Progenitor cell of endocrine pancreas (in vitro differentiated cells): ENCODE measurements at places on chromosomes 12 and 14.

DNA sequence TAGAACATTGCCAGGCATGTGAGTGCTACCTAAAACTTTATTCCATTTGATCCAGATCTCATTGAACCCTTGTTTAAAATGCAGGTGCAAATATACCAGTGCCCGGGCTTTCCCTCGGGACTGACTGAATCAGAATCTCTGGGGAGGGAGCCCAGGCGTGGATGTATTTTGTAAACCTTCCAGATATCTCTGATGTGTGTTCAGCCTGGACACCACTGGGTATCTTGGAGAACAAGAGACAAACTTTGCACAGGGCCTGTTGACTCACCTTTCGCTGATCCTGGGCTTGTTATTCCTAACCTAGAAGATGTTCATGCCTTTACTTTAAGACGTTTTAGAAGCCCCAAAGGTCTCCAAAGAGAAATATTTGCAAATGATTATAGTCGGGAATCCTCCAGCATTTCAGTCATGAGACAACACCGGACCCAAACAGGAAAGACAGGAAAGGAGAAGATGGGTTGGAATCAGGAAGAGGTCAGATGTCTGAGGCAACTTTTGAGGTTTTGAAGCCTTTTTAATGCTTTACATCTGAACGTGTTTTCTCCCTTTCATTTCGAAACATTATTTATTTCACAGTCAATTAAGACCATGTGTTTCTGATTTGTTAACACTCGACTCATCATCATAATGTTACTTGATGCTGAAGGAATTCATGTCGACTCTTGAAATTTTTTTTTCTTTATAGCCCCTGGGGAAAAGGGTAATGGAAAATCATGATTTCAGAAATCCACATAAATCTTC lies 118.6 kb downstream of the PLXNC1 start:
- DNase-seq, result no peak

DNA sequence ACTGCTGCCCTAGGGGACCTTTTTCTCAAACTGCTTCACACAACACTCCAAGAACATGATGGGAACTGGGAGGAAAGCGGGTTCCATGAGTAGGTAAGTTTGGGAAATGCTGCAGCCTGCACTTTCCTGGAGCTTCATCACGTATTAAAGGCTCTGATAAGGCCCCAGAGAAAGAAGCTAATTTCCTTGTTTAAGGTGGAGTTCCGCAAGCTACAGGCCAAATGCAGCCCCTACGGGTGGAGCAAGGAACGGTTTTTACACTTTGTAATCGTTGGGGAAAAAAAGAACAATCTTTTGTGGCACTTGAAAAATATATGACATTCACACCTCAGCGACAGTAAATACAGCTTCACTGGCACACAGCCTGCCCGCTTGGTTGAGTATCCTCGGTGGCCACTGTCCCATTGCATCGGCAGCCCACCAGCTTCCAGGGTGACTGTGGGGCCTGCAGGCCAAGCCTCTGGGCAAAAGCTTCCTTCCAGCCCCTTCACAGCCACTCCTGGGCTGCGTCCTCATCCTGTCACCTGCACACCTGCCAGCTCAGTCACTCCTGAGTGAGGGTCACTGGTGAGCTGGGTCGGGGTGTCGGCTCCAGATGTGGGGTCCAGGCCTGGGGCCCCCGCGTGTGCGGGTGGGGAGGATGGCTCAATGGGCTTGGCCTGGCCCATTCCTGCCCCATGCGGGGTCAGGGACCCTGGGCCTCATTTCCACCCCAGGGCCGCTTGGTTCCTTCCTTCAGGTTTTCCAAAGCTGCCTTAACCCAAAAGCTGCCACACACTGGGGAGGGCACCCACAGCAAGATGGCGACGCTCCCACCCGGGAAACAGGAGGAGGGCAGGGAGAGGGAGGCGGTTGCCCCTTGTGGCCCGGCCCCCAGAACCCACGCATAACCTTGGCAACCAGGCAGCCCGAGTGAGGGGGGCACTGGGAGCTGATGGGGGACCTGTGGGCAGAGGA lies 2.4 kb downstream of the AMN start:
- no peak for DNase-seq

- DNase-seq, result no peak
Measured at GRCh38 chr14:45133683-45134050, 614 bp downstream of the FKBP3 start.

- DNase-seq, result no peak
Measured at GRCh38 chr12:46082490-46083200, 92.3 kb upstream of the SCAF11 start.

GRCh38 chr14:100762901-100763300 lies 36.2 kb downstream of the DLK1 start:
- no peak for DNase-seq

DNA sequence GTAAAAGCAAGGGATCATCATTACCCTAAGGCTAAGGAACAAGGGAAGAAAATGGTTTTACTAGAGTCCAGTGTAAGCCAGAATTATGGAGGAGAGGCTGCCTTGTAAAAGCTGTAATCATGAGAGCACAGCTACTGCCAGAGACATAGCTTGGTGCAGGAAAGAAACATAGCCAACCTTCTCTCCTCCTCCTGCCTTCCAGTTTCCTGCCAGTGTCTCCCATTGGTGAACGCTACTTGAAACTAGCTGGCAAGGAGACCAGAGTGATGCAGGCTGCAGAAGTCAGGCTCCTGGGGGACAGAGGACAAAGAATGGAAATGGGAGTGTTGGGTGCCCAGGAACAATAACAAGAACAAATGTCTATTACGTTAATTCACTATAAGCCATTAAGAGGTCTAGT lies 158.5 kb downstream of the NELL2 start:
- no peak for DNase-seq

DNA sequence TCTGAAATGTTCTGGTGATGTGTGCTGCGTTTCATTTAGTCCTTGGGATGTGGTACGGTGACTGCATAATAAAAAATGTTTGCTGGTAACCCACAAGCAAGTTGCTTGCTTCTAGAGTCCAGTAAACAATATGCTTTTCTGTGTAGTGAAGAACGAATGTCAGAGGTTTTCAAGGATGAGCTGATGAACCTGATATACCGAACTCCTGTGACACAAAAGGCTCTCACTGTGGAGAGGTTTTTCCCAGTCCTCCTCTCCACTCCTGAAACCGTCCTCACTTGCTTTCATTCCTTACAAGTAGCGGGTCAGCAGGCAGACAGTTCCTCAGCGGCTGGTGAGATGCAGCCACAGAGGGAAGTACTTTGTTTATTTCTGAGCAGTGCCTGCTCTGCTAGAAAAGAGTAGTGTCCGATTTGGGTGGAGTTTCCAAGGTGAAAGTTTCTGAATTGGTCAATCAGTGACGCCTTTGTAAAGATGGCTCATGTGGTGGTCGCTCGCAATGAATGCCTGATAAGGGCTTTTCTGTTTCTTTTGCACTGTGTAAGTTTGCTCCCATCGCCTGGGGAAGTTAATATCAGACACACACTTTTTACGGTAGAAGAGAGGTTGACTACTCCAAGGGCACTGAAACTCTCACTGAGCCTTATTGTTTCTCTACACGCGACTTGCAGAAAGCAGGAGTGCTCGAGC lies 3.0 kb downstream of the ETV6 start:
- DNase-seq, result no peak

DNA sequence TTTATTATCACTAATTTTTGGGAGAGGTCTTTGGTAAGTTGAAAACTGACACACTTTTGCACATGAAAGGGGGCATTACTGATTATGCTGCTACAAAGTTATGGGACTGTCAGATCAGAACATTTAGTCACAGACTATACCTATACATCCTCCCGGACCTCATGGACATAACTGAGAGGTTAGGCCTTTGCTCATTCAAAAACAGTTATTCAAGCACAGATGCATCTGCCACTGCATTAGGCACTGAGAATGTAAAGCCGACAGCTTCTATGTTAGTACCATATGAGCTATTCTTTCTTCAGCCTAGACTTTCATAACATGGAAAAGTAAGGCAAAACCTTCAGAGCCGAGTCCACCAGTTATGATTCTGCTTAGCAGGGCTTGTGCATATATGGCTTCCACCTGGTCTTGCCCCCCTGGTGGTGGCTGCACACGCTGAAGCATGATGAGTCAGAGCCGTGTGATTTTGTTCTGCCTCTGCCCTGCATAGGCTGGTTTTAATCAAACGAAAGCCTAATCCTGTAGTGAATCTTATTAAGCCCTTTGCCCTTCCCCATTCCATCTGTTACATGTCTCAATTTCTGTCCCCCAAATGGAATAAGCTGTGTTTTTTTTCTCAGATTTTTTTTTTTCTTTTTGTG lies 21.8 kb upstream of the RNU6-8 start:
- no peak for DNase-seq

GRCh38 chr12:10750385-10750727 lies 27.2 kb upstream of the YBX3 start:
- DNase-seq, result no peak

- DNase-seq, result no peak
Measured at GRCh38 chr12:63362791-63363190, 211.8 kb upstream of the AVPR1A start.

DNA sequence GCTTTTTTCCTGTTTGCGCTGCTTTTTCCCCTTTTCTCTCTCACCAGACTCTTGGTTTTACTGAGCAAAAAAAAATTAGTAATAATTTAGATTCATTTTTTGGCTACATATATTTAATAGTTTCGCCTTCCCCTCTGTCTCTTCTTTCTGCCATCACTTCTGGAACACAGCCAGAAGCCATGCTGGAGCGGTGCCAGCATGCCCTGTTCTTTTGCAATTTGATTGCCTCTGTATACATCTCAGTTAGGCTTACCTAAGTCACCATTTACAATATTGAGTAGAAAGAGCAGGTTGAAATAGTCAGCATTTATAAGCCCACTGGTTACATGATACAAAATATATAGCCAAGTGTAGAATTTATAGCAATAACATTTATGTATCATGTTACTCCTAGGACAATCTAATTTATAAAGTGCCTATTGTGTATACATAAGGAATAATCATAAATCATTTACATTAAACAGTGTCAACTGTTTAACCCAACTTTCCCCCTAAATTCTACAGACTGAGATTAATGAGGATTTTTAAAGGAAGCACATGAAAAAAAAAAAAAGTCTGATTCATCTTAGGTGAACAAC lies 413.8 kb upstream of the SOX5 start:
- no peak for DNase-seq

GRCh38 chr14:50736932-50737419 lies 68.9 kb upstream of the SAV1 start:
- no peak for DNase-seq

- DNase-seq, result no peak
Measured at GRCh38 chr12:74285773-74286172, 251.9 kb upstream of the ATXN7L3B start.

DNA sequence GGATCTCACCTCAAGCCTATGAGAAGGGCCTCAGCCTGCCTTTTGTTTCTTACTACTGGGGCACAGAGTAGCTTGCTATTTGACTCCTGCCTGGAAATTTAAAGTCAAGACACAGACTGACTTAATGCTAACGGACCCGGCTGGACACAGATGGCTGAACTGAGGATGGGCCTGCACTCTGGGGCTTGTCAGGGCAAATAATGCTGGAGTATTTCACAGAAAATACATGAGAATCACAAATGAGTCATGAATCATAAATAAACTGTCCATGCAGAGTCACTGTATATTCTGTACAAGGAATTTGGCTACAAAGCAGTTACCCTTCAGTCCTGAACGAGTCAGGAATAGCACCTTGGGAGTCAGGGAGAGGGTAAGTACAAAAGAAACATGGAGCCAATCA lies 683.2 kb upstream of the FOXG1 start:
- DNase-seq, result no peak

GRCh38 chr12:76530516-76530915 lies 29.1 kb downstream of the OSBPL8 start:
- no peak for DNase-seq

GRCh38 chr14:103770902-103771301 lies 55.3 kb downstream of the ZFYVE21 start:
- no peak for DNase-seq

DNA sequence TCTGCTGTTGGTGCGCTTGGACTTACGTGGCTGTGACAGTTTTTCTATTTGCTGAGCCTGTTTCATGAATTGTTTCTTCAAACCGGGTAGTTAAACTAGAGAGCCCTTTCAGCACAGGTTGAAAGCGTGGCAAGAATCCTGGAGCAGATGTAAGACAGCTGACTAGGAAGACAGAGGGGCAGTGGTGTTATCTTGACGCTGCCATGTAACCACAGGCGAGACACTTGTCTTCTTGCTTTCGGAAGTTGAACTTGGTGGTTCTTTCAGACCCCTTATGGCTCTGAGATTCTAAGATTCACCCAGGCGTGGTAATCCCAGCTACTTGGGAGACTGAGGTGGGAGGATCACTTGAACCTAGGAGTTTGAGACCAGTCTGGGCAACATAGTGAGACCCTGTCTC lies 4.3 kb downstream of the EMP1 start:
- no peak for DNase-seq

GRCh38 chr12:457676-458075 lies 2.1 kb upstream of the B4GALNT3 start:
- no peak for DNase-seq

GRCh38 chr12:51406290-51406689 lies 15.1 kb upstream of the GALNT6 start:
- DNase-seq, result no peak

- no peak for DNase-seq
Measured at GRCh38 chr12:93174473-93174872, 203.3 kb upstream of the NUDT4 start.

- DNase-seq, result no peak
Measured at GRCh38 chr12:90027889-90028634, 319.4 kb upstream of the ATP2B1 start.

DNA sequence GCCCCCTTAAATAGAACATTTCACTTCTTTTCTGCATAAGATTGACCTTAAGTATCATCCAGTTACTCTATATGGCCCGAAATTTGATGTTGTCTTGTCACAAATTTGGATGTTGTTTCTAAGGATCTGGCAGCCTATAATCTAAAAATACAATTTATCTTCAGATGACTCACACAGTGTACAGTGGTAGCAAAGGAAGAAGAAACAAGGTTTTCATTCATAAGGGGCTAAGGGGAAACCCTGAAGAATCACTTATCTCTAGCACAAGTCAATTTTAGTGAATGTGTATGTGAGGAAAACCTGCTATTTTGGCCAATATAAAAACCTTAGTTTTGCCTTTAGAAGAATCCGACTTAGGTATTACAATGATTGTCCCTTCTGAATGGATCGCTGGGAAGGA lies 606.3 kb upstream of the LRFN5 start:
- no peak for DNase-seq

- DNase-seq, result no peak
Measured at GRCh38 chr12:89299931-89300330, 52.4 kb downstream of the DUSP6 start.

GRCh38 chr12:131511391-131511802 lies 199.5 kb upstream of the SFSWAP start:
- DNase-seq, result no peak

GRCh38 chr14:35394326-35395013 lies 10.1 kb downstream of the NFKBIA start:
- no peak for DNase-seq

GRCh38 chr12:114692186-114693058 lies 8.4 kb upstream of the TBX3 start:
- no peak for DNase-seq

DNA sequence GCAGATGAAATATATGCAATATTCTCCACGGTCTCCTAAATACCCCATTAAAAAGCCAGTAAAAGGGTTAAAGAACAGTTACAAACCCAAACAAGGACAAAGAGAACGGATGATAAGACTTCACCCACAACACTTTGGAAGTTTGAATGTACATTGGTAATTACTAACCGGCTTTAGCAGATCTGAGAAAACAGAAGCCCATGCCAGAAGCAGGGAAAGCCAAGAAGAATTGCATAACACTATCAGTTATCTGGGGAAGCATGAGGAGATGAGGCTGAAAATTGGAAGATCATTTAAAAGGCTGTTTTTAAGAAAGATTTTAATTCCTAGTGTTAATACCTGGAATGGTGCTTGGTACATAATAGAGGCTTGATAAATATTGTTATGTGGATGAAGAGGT lies 55.6 kb upstream of the MYBPC1 start:
- no peak for DNase-seq

GRCh38 chr12:51590347-51591015 lies 552 bp upstream of the SCN8A start:
- peak; percentile 88 for DNase-seq
